ENCODE measurements at places on chromosomes 6 and 20.
A peak's percentile ranks its signal among the peaks of the same experiment; 100 is the strongest.

GRCh38 chr20:51319522-51319921 is 223.0 kb downstream of the NFATC2 start:
- no peak for DNase-seq

DNA sequence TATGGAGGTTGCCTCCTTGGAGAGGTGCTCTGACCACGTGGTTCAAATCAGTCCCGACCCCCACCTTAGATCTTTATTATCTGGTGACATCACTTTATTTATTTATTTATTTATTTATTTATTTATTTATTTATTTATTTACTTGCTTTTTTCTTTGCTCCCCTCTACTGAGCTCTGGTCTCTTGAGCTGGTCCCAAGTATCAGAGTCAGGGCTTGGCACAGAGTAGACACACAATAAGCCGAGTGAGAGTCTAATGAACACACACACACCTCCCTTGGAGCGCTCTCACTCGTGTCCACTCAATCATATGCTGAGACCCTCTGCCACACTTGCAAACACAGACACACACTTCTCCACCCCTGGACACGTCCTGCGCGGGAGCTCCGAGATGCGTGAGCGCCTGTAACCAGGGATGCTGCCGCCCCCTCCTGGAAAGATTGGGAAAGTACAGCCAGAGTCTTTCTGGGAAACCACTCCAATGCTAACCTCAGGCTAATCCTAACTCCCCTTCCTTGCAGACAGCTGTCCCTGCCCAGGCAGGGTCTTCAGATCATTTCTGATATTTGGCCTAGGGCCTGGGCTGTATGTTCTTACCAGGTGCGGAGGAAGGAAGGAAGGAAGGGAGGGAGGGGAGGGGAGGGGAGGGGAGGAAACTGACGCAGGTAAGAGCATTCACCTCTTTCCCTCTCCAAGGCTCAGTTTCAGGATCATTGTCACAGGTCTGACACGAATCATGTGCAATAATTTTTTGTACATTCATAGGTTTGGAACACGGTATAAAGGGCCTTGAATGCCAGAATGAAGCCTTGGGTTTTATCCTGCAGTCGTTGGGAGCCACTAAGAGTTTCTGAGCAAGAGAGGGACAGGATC is 70.9 kb downstream of the STK35 start:
- peak; percentile 45 for DNase-seq

GRCh38 chr6:134880487-134881190 is 69.3 kb downstream of the ALDH8A1 start:
- no peak for DNase-seq

GRCh38 chr6:53335224-53335994 is 13.3 kb downstream of the ELOVL5 start:
- peak; percentile 27 for DNase-seq

- no peak for DNase-seq
Measured at GRCh38 chr6:52877168-52877567, 32.3 kb downstream of the GSTA3 start.

- DNase-seq = no peak
Measured at GRCh38 chr6:89037141-89037900, 43.2 kb upstream of the PNRC1 start.

DNA sequence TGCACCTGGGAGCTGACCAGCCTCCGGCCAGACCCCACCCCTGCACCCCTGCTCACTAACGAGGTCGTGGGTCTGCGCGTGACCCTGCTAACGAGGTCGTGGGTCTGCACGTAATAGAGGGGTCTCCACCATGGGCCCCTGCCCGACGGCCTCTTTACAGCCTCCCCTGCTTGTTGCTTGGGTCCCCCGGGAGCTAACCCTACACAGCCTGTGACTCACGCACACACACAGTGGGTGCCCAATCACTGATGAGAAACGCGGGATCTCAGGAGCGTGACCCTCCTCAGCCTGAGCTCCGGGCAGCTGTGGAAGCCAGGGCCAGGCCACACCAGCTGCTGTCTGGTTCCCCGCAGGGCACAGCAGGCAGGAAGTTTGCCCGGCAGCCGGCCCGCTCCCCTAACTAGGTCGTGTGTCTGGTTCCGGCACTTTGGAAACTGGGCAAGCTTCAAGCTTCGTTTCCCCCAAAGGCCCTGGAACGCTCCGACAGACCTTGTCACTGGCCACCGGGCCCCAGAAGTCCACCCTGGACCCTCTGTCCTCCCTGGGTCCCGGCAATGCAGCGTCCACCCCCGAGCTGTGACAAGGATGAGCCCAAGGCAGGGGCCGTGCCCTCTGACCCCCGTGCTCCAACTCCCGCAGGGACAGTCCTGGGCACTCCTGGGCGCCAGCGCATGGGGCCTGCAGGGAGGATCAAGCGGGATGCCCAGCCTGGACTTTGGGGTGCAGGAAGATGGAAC is 767 bp downstream of the PTK6 start:
- DNase-seq = no peak

- no peak for DNase-seq
Measured at GRCh38 chr6:100998111-100998510, 117.0 kb upstream of the ASCC3 start.

DNA sequence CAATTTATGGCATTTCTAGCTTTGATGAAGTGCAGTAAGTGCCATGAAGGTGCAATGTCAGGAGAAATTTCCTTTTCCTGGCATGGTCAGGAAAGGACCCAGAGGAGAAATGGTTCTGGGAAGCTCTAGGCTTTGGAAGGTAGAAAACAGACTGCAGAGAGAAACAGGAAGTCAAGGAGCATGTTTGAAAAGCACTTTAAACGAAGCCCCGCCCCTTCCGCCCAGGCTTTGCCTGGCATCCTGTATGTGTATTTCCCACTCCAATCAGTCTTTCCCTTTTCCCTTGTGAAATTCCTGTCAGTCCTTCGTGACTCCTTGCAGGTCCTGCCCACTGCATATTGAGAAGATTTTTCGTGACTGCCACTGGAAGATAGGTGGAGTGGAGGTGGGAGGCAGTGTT is 320.9 kb upstream of the SASH1 start:
- DNase-seq = no peak

- no peak for DNase-seq
Measured at GRCh38 chr20:21322083-21322710, 19.1 kb downstream of the XRN2 start.

GRCh38 chr6:144639654-144640053 is 354.5 kb downstream of the UTRN start:
- no peak for DNase-seq

DNA sequence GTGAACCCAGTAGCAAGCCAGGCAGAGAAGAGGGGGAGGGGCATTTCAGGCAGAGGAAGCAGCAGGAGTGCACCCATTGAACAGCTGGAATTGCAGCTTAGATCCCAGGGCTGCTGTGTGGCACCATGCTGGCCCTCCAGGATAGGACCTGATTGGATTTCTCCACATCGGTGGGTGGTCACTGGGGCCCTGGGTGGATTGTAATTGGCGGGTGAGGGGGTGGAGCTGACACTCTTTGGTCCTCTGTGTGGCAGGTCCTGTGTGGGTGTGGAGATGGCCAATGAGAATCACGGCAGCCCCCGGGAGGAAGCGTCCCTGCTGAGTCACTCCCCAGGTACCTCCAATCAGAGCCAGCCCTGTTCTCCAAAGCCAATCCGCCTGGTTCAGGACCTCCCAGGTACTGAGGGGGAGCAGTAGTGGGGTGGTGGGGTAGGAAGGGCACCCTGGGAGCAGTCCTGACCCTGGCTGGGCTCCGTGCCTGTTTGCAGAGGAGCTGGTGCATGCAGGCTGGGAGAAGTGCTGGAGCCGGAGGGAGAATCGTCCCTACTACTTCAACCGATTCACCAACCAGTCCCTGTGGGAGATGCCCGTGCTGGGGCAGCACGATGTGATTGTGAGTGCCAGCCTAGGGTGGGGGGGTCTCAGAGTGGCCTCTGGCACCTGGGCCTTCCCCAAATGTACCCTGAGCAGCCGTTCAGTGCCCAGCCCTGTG is 4.4 kb downstream of the PCIF1 start:
- no peak for DNase-seq

DNA sequence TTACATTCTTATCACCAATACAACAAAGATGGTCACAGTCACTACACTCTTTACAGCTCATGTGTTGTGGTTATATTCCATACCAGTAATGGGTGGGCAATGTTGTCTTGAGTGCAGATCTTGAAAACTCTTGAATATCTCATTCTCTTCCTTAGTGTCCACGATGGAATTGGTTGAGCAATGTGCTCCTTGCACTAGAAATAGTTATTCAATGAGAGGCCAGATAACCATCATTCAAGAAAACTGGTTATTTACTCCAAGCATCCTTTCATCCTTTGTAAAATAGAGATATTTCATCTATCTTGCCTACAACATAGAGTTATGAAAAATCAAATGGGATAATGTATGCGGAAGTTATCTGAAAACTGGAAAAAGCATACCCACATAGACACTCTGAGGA is 215.9 kb downstream of the ARHGAP18 start:
- DNase-seq = no peak

DNA sequence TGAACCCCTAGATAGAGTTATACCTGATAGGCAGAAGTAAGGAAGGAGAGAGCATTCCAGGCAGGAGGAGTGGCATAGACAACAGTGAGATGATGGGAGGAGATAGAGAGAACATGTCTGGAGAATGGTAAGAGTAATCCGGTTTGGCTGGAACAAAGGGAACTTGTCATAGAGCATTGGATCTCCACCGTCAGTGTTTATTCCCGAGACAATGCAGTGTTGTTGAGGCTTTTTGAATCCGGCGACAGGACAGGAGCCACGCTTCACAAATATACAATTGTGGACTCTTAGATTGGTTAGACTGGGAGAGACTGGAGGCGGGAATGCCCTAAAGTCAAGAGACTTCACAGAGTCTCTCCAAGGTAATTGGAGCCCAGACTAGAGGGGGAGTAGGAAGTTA is 119.8 kb downstream of the ANKS1A start:
- no peak for DNase-seq

- no peak for DNase-seq
Measured at GRCh38 chr6:55142610-55143009, 31.7 kb upstream of the HCRTR2 start.

DNA sequence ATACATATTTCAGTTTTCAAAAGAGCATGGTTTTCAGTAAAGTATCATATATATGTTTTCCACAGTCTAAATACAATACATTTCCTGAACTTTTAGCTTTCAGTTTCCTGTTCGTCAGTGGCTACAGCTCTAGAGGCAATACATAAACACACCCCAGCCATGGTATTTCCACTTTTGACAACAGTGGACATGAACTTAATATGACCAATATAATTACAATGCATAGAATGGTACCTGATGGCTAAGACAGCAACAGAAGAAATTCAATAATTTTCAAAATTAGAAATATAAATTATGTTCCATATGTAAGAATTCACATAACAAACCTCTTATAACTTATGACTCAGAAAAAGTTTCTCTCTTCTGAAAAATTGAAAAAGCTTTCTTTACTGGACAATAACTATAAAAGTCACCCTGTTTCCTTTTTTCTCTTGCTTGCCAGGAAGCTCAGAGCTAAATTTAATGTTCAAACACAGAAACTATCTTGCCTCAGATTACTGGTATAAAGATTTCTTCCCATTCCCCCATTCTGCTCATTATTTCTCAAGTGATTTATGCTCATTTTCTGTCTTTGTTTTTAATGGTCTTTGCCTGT is 19.2 kb downstream of the FKBP5 start:
- no peak for DNase-seq

DNA sequence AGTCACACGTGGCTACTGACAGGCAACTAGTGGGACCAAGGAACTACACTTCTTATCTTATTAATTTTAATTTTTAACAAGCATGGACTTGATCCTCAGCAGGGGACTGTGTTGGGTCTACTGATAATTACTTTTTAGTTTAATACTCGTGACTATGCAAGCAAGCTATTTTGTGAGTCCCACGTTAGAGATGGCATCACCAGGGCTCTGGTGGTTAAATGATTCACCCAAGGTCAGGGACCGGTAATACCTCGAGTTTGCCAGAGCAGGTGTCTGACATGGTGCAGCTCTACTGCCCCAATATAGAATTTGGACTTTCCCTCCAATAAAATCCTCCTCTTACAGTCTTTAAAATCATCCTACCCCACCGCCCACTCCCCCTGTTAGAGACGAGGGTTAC is 98.6 kb upstream of the RIN2 start:
- DNase-seq = no peak

- no peak for DNase-seq
Measured at GRCh38 chr6:124995645-124996325, 33.5 kb downstream of the RNF217 start.

GRCh38 chr6:148657048-148657447 is 89.8 kb upstream of the UST start:
- no peak for DNase-seq

DNA sequence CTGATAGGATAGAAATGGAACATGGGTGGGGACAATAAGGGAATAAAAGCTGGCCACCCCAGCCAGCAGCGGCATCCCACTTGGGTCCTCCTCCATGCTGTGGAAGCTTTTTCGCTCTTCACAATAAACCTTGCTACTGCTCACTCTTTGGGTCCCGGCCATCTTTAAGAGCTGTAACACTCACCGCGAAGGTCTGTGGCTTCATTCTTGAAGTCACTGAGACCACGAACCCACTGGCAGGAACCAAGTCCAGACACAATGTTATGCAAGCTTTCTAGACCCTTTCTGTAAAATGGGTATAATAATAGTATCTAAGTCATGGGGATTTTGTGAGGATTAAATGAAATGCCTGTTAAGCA is 48.9 kb upstream of the EZR start:
- DNase-seq = no peak

DNA sequence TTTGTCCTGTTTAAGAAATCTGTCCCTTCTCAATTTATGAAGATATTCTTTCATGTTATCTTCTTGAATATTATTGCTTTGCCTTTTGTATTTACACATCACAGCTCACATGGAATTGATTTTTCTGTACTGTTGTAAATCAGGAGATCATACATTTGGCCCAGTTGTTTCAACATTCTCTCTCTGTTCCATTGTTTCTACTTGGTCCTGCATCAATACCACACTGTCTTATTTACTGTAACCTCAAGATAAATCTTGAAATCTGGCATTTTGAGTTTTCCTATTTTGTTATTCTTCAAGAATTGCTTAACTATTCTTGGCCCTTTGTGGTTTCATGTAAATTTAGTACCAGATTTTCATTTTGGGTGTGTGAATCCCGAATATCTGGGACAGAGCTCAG is 121.7 kb upstream of the CCN2 start:
- DNase-seq = no peak

GRCh38 chr6:3997177-3997770 is 81.7 kb downstream of the FAM217A start:
- DNase-seq = no peak

DNA sequence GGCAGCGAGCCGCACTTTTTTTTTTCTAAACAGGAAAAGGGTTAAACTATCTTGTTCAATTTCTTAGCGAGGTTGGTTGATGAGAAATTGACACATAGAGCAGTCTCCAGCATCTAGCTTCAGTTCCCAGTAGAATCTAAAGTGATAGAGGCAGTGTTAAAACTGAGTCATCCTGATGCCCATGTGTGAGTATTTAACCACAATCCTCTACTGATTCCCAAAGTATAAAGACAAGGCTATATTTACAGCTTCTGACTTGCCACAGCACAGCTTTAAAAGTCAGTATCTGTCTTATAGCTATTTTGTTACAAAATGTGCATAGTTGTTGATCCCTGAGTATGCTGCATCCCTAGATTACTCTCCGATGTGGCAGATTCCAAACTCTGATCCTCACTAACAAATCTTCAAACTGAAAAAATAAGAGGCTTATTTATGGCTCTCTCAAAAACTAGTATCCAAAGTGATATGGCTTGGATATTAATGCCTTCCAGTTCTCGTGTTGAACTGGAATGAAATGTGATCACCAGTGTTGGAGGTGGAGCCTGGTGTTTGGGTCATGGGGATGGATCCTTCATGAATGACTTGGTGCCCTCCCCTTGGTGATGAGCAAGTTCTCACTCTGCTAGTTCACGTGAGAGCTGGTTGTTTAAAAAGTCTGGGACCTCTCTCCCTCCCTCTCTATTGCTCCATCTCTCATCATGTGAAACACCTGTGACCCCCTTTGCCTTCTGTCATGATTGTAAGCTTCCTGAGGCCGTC is 13.1 kb upstream of the POPDC3 start:
- DNase-seq = no peak

All from activated CD8-positive, alpha-beta memory T cell treated with anti-CD3 and anti-CD28 coated beads for 4 hours (primary cell).